ENCODE measurements at places on chromosomes 6 and 20.

GRCh38 chr20:62998449-62998848, 8.3 kb downstream of the BHLHE23 start:
- no peak for DNase-seq

DNA sequence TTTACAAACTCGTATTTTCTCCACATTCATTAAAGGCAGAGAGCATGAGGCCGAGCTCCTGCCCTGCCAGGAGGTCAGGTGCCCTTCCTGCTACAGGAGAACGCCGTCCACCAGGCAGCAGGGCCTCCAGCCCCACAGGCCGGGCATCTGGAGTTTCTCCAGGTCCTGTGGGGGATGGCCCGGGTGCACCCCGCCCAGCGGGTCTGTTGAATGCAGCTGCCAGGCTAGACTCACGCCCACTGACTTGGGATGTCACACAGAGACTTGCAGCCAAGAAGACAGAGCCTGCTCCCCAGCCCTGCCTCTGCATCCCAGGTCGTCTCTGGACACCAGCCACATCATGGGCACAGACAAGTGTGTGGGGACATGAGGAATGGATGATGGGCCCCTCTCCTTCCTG, 376.4 kb downstream of the CDH4 start:
- DNase-seq, result no peak

DNA sequence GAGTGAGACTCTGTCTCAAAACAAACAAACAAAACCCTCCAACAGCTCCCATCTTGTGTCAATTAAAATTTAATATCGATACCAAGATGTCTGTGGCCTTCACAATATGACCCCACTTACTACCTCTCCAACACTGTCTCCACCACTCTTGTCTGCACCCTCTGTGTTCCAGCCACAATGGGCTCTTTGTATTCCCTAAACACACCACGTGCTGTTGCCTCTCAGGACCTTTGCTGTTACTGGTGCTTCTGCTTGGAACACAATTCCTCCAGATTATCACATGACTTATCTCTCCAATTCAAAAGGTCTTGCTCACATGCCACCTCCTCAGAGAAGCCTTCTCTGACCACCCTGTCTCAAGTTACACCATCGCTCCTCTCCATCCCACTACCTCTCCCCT, 6.0 kb upstream of the HCK start:
- DNase-seq, result no peak

- no peak for DNase-seq
These were observed 305 bp downstream of the IL17A start for GRCh38 chr6:52186480-52186879.

DNA sequence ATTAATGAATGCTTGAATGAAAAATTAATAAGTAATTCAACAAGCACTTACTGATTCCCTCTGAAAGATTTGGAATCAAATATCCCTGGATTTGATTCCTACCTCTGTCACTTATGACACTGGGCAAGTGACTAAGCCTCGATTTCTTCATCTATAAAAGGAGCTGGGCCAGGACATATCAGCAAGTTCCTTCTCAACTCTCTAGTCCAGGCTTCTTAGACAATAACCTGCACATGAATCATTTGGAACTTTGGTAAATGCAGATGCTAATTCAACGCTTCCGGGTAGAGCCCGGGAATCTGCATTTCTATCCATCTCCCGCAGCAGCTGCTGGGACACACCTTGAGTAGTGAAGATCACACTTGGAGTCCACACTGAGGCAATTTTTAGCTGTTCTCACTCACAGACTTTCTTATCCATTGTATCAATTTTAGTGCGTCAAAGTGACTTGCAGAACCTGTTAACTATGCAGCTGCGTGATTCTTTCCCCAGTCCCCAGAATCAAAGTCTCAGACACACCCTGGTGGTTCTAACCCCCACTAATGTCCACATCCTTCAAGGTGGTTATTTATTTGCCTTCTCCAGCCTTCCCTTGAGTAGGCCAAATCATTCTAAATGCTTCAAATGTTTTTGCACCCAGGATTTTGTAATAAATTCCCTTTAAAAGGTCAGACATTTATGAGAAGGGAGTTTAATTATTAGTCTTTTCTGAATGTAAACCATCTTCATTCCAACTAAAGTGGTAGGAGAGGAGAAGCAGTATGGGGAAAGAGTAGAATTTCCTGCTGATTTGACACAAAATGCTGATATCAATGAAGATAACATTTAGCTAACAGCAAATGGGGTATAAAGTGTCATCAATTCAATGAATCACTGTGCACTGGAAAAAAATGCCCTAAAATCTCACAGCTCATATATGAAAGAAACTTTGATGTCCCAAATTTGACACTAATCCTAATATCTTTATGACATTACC, 26.0 kb upstream of the CCND3 start:
- DNase-seq, result no peak

DNA sequence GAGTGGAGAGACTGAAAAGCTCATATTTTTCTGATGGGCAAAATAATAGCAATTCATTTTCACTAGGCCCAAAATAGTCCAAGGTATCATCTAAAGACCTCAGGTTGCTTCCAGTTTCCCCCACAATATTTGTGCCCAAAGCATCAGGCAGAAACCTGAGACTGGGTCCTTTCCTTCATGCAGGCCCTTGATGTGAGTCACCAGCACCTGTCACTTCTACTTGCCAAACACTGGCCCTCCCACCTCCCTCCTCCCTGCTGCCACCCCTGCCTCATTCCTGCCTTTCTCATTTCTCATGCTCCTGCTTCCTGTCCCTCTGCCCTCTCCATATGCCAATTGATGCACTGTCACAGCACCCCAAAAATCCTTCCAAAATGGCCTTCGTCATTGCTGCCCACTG, 230.4 kb upstream of the CST7 start:
- no peak for DNase-seq

DNA sequence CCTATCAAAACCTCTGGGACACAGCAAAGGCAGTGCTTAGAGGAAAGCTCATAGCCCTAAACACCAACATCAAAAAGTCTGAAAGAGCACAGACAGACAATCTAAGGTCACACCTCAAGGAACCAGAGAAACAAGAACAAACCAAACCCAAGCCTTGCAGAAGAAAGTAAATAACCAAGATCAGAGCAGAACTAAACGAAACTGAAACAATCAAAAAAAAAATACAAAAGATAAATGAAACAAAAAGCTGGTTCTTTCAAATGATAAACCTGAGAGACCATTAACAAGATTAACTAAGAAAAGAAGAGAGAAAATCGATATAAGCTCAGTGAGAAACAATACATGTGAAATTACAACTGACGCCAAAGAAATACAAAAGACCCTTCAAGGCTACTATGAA, 34.8 kb upstream of the RUNX2 start:
- DNase-seq, result no peak

DNA sequence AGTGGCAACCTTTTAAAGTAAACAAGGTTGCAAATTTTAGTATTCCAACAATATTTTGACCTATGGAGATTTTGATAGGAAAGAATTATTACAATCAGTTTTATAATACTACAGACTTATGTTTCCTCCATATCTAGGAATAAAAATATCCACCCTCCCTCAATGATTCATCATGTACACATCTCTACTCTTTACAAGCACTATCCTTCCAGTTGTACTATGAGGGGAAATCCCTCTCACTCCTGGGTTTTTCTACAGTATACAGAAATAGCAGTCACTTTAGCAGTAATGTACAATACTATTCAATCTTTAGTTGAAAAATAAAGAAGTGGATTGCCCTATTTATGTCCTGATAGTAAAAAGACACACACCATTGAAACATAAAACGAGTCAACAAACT, 46.3 kb upstream of the SCML4 start:
- no peak for DNase-seq

DNA sequence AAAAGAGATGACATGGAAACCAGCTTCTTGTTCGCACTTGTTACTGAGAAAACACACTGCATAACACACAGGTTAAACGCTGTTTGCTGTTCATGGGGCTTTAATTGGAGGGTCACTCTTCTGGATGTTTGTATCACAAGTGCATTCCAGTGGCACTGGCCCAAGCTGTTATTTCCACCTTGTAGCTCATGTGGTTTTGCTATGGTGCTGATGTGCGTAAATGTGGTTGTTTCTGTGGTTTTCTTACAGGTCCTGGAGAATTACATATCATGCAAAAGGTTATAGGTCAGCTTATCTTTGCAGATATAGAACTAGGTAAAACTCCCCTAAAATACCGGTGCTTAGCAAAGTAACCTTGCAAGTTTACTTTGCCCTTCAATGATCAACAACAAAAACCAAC, 89.3 kb upstream of the AHI1 start:
- DNase-seq, result no peak

GRCh38 chr6:144725736-144726522, 440.8 kb downstream of the UTRN start:
- no peak for DNase-seq

DNA sequence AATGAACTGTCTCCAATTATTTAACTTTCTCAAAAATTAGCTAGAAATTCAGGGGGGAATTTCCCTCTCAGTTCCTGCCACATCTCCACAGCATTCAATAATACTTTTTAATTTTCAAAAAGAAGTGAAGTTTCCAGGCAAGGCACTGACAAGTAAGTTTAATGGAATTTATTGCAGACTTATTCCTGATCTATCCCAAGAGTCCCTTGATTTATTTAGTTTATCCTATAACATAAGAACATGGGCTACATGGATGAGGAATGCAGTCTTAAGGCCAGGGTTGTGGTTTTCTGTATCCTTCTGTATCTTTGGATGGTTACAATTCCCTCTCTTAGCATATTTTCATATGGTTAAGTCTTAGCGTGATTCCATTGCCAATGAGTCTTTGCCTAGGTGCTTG, 126.5 kb downstream of the TSHZ2 start:
- no peak for DNase-seq

- no peak for DNase-seq
These were observed 78.2 kb upstream of the EEF1E1 start for GRCh38 chr6:8180327-8181159.

DNA sequence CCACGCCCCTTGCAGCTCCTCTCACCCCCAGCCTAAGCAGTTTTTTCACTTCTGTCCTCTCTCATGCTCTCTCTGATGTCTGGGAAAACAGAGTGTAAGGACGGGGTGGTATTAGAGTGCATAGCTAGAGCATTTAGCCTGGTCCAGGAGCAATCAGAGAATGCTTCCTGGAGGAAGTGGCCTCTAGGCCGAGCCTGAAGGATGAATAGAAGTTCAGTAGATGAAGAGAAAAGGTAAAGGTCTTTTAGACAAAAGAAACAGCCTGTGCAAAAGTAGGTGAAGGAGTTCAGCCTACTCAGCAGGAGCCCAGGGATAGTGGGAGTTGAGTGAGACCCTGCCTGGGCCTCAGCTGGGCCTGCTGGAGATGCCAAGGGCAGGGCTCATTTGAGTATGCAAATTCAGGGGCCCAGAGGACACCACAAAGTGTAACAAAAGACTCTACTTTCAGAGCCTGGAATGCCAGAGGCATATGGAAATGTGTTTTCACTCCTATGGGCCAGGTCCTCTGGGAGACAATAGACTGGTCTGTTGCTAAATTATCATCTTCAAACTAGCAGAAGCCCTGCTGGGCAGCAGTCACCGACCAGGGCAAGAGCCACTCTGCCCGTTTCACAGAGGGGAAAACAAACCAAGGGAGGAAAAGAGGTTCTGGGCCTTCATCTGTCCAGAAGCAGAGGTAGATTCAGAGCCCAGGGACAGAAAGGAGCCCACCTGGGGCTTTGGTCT, 19.7 kb upstream of the TM9SF4 start:
- DNase-seq, result no peak

GRCh38 chr6:29954272-29954671, 11.9 kb downstream of the HLA-A start:
- no peak for DNase-seq

GRCh38 chr6:80460257-80460865, 353.9 kb downstream of the BCKDHB start:
- no peak for DNase-seq

- no peak for DNase-seq
These were observed 118.9 kb downstream of the ARMC2 start for GRCh38 chr6:108966855-108967755.

- no peak for DNase-seq
These were observed 133.7 kb upstream of the AGPAT4 start for GRCh38 chr6:161407581-161407980.

DNA sequence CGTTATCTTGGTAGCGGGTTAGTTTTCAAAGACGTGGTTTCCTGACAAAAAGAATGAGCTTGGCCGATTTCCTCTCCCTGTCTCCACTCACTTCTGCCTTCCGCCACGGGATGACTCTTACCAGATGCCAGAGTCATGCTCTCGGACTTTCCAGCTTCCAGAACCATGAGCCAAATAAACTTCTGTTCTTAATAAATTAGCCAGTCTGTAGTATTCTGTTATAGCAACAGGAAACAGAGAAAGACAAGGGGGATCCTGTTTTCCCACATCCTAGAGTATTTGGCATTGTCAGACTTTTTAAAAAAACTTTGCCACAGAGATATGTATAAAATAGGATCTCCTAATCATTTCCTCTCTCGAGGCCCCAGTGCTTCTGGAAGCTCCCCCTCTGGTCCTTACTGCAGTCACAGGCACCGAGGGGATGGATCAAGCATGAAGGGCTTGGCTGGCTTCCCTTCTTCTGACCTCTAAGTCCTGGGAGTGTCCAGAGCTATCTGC, 84.9 kb upstream of the NAA20 start:
- DNase-seq, result no peak

Measured in anterior cingulate cortex (tissue), 58 donors.